ENCODE measurements at places on chromosomes 13 and 19.

GRCh38 chr13:69601661-69602060 lies 506.0 kb upstream of the ATXN8OS start:
- DNase-seq: no peak

- no peak for DNase-seq
Observed at GRCh38 chr19:1122972-1123363, 19.2 kb downstream of the GPX4 start.

DNA sequence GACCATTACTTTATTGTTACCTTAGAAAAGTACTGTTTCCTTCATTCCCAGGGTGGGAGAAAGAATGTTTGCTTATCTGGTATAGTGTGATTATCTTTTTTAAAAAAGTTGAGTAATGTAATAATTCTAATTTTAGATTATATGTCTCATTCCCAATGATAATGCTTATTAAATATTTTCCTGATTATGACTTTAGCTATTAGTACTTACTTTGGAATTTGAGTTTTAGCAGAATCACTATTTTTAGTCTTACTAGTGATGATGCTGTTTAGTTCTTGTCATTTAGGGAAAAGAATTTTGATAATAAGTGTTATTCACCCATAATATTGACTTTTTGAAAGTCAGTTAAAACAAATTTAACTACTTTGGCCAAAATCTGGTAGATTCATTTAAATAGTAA lies 95.2 kb downstream of the FRY start:
- no peak for DNase-seq

DNA sequence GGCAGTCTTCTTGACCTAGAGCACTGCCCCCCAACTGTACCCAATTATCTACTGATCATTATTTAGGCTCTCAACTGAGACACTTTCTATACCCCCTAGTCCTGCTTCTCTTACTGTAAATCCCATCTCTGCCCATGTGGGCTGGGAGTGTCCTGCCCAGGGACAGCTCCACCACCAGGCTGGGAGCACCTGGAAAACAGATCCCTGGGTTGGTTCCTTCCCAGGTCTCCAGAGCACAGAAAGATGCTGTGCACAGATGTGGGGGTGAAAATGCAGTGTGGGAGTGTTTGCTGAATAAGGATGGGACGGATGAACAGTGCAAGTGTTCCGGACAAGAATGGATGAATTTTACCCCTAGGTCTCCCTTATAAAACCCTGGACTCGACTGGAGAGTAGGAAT lies 12.7 kb downstream of the CYP4F2 start:
- DNase-seq: no peak

- no peak for DNase-seq
Observed at GRCh38 chr13:54004026-54004699, 975.5 kb downstream of the OLFM4 start.

GRCh38 chr13:33740134-33740538 lies 77.8 kb upstream of the RFC3 start:
- no peak for DNase-seq

GRCh38 chr13:29532821-29533220 lies 62.7 kb downstream of the SLC7A1 start:
- DNase-seq: no peak
